Stimulated activated CD8-positive, alpha-beta memory T cell treated with anti-CD3 and anti-CD28 coated beads, Interleukin-7, amount 100 ng/mL, for 1 hour (primary cell): ENCODE measurements at places on chromosomes 3 and 15.

DNA sequence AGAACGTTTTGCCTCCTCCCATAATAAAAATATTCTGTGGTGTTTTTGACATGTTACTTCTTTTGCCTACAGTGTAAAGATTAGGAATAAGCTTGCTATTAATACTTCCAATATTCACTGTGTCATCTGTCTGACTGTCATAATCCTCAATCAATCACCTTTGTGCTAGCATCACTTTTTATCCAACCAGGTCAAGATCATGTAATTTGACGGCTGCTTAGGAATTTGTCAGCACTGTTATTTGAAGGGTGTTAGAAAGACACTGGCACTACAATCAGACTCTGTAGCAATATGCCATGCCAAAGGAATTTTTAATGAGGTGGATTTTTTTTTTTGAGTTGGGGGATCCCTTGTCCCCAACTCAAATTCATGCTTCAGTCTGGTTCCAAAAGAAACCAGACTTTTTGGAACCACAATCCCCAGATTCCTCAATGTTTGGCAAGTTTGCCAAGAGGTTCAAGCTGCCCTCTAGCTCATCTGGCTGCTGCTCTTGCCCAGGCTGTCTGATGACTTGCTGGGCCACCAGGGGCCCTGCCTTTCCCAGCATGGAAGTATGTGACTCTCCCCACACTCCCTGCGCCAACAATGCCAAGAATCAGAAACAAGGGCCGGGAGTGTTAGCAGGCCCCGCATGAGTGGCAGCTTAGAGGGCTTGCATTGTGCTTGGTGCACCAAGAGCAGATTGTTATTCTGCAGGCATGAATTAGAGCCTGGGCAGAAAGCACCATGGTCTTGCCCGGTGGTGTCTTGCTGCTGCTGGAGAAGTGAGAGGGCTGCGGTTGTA, 58.6 kb upstream of the TSC22D2 start:
- DNase-seq, result no peak

DNA sequence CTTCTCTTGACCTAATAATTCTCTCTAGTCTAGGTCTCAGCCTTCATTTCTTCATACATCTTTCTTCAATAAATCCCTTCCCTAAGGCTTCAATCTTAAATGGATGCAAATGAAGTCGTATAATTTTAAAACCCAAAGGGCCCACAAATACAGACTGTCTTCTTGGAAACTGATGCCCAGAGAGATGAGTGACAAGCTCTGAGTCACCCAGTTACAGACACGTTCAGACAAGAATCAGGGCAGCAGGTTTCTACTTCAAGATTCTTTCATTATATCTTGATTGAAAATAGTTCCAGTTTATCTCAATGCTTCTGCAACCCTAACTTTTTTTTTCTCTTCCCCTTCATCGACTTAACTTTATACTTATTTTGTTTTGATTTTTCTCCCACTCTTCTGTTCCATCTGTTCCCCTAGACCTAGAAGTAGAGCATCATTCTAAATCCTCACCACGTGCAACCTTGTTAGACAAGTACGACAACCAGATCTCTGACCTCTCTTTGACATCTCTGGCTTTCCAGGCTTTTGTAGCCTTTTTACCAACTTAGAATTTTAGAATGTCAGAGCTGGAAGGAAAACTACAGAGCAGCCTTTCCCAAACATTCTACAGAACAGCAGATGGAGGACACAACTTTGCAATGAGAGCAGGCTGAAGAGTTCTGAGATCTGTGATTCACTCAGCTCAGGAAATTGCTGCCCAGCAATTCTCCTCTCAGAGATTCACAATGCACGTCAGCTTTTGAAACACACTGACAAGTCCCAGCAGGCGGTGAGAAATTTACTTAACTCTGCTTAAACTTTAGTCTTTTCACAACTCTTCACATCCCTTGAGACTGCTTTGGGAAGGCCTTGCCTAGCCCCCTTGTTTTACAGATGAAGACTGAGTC, 25.3 kb downstream of the NCEH1 start:
- no peak for DNase-seq

DNA sequence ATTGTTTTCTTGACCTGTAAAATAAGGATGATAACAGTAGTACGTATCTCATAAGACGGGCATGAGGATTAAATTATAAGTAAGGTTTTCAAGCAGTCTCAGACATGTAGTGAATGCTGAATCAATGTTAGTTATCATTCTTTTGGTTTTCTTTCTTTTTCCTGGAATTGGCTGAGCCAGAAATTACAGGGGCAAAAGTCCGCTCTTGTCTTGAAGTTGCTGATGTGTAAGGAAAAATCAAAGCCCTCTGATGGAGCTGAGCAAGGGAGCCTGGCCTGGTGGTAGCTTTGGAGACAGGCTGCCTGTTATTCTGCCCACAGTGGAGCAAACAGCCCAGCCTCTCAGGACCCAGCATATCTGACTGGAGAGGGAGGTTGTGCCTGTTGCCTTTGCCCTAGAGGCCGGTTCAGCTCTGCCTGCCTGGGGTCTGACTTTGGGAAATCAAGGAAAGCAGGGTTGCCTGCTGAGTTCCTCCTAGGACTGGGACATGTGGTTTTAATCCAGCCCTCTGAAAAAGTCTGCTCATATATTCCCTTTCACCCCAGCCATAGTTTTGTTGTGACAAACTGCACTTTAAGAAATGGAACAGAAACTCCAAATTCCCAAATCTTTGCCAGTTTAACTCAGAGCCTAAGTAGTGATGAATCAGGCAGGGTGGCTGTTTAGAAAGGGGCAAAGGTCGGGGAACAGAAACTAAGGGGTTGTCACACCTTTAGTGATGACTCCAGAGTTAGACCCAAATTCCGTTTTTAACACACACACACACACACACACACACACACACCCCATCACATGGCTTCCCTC, 40.1 kb downstream of the GASK1A start:
- DNase-seq, result no peak

DNA sequence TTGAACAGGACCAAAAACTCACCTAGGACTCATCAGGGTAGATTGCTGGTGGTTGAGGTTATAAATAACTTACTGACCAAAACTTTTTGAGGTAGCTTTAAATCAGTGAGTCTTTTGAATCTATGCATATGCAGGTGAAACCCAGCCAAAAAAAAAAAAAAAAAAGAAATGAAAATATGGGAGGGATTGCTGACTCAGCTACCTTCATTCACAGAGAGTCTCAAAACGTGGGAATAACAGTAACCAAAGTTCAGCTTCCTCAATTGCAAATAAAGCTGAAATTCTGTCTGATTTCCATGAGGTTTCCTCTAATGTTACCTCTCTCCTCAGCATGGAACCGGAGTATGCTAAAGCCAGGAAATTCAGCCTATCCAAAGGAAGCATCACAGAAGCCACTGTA, 95.2 kb upstream of the SEMA6D start:
- DNase-seq, result no peak

- DNase-seq, result no peak
Observed at GRCh38 chr15:66907826-66908743, 157.3 kb upstream of the SMAD3 start.

DNA sequence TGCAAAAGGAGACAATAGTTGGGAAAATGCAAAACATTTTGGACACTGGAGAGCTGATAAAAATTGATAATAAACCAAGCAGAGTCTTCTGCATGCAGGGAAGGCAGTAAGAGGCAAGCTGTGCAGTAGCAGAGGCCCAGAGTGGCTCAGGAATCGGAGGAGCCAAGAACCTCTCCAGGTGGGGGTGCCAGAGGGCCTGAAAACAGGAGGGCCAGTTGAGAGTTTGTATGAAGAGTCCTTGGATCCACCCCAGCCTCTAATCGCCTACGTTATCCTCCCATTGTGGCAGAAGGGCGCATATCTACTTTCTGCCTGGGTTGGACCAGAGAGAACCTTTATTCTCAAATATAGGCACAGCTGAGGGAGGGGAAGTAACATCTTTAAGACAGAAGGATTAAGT, 48.9 kb upstream of the RBP1 start:
- DNase-seq, result no peak

DNA sequence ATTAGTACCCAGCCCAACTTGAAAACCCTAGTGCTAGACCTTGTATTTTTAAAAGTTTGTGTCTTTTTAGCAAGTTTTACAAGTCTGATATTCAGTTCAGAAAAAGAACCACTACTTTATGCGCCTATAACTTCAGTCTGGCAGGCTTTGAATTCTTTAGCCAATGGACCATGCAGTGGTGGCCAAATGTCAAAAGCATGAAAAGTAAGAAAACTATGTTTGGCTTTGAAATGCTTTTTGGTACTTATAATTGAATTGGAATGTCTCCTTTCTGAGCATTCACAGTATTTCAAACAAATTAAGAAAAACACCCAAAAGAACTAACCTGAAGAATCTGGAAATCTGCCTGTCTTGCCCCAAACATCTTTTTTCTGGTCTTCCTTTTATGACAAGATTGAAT, 12.8 kb downstream of the WDR48 start:
- no peak for DNase-seq

GRCh38 chr15:73994912-73995622, 551 bp downstream of the PML start:
- no peak for DNase-seq

DNA sequence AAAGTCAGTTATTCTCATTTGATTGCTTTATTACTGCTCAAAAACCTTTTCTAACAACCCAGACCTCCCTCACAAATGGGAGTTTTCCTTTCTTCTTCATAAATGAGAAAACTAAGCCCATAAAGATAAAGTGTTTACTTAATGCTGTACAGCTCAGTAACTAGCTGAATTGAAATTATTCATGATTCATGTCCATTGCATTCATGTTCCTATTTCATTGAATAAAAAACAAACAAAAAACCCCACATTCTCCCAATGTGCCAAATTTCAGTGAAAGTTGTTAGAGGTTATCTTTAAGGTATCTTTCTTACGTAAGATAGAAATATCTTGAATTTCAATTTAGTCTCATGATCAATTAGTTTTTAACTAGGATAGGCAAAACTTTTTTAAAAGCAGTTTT, 2.8 kb downstream of the PLSCR2 start:
- no peak for DNase-seq

DNA sequence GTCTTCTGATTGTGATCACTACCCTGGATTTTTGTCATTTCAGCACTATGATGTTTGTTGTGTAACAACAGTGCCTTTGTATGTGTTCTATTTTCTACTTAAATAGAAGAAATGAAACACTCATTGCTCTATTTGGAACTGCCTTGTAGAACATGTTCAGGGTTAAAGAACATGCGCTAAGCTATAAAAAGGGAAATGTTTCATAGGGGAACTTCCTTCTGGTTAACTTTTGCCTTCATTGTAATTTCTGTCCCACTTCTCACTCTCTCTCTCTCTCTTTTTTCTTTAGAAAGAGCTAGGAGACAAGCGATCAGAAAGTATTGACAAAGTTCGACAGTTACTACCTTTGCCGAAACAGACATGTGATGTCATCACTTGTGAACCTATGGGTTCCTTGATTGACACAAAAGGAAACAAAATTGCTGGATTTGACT, at the start of gene P2RY12:
TSS of gene P2RY12 (minus strand) at position 13 of the 434 bp plus-strand sequence. CDS start 45,908 bp downstream, outside the sequence.
- DNase-seq, result no peak

GRCh38 chr15:59531066-59531675, 80.4 kb upstream of the GCNT3 start:
- no peak for DNase-seq

DNA sequence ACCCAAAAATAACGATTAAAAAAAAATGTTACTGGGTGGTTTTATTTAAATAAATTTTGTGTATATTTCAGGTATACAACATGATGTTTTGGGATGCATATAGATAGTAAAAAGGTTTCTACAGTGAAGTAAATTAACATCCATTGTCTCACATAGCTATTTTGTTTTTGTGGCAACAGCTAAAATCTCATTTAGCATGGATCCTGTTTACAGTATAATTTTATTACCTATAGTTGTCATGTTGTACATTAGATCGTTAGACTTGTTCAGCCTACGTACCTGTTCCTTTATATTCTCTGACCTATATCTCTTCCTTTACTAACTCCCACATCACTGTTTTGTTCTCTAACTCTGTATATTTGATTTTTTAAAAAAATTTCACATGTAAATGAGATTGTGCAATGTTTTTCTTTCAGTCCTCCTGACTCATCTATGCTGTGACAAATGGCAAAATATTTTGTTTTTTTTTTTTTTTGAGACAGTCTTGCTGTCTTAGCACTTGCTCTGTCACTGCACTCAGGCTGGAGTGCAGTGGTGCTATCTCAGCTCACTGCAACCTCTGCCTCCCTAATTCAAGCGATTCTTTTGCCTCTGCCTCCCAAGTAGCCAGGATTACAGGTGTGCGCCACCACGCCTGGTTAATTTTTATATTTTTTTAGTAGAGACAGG, 45.6 kb downstream of the OIP5 start:
- DNase-seq, result no peak

GRCh38 chr3:21543380-21544075, 207.5 kb downstream of the ZNF385D start:
- no peak for DNase-seq

DNA sequence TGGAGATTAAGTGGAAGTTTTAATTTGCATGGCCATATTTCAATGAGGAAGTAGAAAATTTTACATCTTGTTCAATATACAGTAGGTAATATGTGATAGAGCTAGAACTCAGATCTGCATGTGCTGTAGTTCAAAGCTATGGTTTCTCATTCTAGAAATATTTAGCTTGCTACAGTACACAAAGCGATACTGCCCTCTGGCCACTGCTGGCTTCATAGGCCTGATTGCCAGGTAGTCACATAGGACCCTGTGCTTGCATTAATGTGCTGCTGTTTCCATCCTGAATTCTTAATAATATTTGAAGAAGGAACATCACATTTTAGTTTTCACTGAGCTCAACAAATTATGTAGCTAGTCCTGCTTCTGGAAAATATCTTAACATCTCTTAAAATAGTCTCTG, 87.0 kb downstream of the PLSCR2 start:
- no peak for DNase-seq

GRCh38 chr3:81394651-81395524, 366.6 kb downstream of the GBE1 start:
- no peak for DNase-seq

GRCh38 chr3:113597596-113598354, 65.4 kb downstream of the SIDT1 start:
- DNase-seq, result no peak

DNA sequence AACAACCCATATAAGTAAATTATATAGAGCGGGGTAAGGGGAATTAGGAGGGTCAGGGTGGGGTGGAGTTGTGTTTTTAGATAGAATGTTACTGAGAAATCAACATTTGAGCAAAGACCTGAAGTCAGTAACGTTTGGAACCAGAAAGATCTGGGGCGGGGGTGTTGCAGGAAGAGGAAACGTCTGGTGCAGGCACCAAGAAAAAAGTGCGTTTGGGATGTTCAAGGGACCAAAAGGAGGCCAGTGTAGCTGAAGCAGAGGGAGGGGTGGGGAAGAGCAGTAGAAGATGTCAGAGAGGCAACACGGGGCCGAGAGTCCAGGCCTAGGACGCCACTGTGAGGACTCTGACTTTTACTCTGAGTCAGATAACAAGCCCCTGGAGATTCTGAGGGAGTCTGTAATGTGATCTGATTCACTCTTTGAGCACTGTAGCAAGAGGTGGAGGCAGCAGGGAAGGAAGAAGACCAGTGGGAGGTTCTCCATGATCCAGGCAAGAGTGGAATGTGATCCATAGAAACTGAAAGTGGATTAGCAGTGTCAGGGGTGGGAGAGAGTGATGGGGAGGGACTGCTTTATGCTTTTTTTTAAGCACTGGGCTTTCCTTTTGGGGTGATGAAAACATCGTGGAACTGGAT, 179.3 kb upstream of the CHRM5 start:
- DNase-seq, result no peak
